ENCODE measurements at places on chromosomes 3 and 15.

DNA sequence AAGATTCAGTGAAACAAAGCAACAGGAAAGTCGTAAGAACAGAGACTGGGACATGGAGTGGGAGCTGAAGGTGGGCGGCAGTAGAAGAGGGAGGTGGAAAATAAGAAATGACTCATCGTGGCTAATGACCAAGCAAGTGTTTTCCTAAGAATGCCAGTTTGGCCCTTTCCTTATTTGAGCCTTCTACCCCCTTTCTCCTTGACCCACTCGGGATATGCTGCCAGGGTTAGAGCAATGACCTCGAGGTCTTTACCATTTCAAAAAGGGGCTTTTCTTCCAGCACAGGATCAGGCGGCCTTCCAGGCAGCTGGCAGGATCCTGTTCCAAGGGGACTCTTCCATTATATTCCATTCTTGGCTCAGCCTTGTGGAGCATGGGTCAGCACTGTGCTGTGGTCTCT lies 241.1 kb downstream of the RYR3 start:
- DNase-seq = no peak

- no peak for DNase-seq
Observed at GRCh38 chr3:125075738-125076137, 19.9 kb upstream of the HEG1 start.

DNA sequence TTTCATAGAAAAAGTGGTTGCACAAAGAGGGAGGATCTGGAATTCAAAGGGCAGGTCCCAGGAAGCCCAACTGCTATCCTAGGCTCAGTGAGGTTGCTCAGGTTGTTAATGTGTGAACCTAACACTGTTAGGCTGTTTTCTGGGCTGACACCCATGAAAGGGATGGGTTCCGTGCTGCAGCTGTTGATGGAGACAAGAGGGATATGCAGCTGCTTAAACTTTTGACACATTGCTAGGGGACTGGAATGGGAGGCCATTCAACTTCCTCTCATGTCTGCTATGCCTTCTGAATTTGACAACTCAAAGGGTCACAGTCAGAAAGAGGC lies 198.0 kb upstream of the NR2E3 start:
- no peak for DNase-seq

GRCh38 chr3:196568246-196569002 lies at the start of the genes FBXO45 and WDR53:
TSS of gene FBXO45 (plus strand) at chr3:196568660. CDS start at chr3:196568985, 325 bp downstream.
TSS of gene WDR53 (minus strand) at chr3:196568554. CDS start at chr3:196561475, 7,079 bp downstream.
- DNase-seq = peak; percentile 96

GRCh38 chr3:193574488-193575070 lies 18.4 kb upstream of the OPA1 start:
- no peak for DNase-seq
